CD4-positive, alpha-beta T cell treated with Interleukin-21 for 1 hour (primary cell): ENCODE measurements at places on chromosomes 1 and 21.

DNA sequence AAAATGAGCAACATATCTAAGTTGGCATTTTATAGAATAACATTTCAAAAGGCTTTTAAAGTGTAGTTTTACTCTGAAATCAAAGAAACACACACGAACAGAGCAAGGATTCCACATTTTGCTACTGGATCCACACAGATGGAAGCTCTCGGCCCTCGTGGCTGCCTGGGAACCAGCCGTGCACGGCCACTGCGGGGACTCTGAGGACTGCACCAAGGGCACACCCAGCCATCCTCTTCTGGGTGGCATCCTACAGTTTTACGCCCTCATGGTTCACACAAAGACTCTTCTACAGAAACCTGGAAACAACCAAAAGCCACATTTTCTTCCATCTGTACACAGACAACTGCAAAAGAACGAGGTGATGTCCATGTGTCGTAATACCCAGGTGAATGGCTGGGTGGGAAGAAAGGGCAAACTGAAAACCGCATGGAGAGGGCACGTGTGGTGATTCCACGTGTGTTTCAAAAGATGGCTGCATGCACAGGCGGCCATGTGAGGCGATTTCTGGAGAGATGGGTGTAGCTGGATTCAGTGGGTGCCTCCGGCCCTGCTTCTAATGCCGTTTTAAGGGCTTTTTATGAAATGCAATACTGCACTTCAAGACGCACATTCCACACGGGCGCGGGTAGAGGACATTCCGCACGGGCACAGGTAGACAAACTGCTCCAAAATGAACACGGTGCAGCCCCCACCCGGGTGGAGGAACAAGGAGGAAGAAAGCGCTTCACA lies 8.1 kb downstream of the POFUT2 start:
- no peak for DNase-seq

DNA sequence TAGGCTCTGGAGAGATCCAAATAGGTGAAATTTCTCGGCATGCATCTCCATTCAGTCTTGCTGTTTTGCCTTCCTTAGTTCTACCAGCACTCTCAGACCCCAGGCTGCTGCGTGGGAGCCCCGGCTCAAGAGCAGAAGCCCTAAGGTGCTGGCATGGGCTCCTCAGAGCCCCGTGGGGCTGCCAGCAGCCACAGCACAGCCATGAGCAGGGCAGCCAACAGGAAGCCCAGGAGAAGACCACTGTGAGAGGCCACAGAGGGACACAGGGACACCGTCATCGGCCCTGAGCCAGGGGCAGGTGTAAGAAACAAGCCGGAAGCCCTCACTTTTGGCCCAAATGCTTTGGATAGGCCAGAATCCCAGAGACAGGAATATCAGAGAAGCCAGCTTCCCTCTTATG lies 66.6 kb downstream of the HIVEP3 start:
- no peak for DNase-seq

DNA sequence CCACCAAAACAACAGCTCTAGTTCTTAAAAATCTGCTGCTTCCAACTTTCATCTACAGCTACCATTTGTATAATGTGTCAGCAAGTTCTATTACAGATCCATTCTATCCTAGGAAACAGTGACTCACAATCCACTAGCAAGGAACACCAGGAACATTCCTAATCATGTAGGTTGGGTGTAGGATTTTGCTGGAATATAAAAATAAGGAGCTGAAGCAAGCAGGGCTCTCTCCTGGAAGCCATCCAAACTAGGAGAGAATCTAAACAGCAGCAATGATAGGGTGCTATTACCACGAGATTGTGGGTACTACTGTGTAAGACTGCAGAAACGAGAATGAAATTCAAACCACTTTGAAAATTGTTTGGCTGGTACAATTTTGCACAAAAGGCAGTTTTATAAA lies 135.0 kb downstream of the PTPN14 start:
- DNase-seq, result no peak

DNA sequence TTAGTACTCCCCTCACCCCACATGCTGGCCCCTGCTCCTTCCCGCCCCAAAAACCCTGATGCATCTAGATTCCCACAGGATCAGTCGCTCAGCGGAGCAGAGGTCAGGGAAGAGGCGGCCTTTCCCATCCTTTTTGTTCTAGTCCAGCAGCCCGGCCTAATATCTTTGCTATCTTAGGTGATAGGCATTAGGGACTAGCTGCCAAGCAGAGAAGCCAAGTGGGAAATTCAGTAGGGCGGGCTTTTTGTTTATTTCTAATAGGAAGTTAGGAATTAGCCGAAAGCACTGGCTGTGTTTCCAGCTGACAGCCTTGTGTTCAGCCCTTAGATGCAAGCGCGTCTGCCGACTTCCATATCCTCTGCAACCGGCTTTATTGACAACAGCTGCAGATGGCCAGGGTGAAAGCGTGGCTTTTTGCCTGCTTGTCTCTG lies 59.0 kb upstream of the BCAR3 start:
- DNase-seq, result no peak

- DNase-seq, result no peak
These were observed 175.4 kb downstream of the SEC16B start for GRCh38 chr1:177794376-177794991.

DNA sequence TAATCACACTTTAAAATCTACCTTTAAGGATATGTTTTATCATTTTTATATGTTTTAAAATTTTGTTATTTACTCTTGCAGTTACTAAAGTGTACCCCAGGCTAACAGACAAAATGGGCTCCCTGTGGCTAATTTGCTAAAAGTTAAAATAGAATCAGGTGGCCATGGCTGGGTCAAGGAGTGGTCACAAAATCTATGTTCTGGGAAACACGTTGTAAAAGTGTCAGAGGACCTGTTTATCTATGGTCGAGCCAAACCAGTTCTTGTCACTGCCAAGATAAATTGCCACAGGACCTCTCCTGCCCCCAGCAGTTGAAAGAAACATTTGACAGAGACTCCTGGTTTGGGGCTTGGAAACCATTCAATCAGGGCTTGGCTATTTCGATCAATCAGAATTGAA lies 21.2 kb upstream of the TTLL7 start:
- no peak for DNase-seq

- DNase-seq, result no peak
These were observed at the start of gene LRRC42 for GRCh38 chr1:53946252-53947171. TSS of gene LRRC42 (plus strand) at chr1:53946350. CDS start at chr1:53952000, 5,650 bp downstream.

GRCh38 chr1:245797592-245798348 lies 643.0 kb downstream of the KIF26B start:
- no peak for DNase-seq

- DNase-seq, result no peak
These were observed 990.0 kb downstream of the KCNT2 start for GRCh38 chr1:195618287-195618686.

- DNase-seq, result no peak
These were observed 18.5 kb downstream of the TCP10L start for GRCh38 chr21:32566741-32567389.

DNA sequence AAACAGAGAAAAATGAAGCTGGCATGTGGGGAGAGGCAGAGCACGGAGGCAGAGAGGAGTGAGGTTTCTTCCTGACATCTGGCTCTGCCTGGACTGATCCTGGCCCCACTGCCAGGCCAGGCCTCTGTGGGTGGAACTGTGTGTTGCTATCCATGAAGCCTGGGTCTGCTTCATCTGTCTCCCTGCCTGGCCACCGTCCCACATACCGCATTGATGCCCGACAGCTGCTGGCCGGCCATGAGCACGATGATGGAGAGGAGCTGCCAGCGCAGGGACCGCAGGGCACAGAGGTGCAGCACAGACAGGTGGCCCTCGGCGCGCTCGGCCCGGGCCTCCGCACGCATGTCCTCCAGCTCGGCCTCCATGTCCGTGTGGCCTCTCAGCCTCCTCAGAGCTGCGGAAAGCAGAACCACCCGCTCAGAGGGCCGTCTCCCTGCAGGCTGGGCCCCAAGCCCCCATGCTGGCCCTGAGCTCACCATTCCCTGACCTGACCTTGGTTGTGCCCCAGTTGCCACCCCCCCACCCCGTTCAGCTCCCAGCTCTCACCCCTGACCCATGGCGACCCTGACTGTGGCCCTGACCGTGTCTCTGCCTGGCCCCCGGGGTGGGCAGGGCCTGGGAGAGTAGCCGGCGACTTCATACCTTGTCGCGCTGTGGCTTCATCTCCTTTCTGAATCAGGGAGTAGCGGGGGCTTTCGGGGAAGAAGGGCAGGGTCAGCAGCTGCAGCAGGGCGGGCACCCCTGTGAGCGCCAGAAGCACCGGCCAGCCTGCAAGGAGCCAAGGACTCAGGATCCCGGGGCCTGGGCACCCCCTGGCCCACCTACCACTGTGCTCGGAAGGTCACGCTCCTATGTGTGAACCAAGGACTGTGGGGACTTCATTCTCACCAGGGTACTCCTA lies 11.5 kb downstream of the SLC2A7 start:
- no peak for DNase-seq

- no peak for DNase-seq
These were observed 73.1 kb downstream of the VPS13D start for GRCh38 chr1:12302798-12303447.

DNA sequence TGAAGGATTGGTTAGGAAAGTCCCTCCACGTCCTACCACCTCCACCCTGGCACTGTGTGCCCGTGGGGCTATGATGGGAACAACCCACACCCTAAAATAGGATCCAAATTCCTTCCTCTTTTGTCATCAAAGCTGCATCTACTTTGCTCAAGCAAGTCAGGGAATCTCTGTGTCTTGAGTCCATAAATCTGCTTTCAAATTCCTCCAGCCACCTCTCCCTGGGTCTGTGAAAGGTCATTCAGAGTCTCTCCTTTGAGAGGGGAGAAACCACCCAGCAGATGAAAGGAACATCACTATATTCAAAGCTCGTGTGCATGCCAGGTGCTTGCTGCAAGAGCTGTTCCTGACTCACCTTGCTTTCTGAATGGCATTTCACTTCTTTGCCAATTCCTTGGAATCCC lies 243.6 kb downstream of the TM2D1 start:
- DNase-seq, result no peak
